ENCODE measurements at places on chromosomes 12 and 14.

GRCh38 chr12:94768398-94769046 lies 118.2 kb upstream of the TMCC3 start:
- DNase-seq, result no peak

- no peak for DNase-seq
Observed at GRCh38 chr12:65093606-65094005, 27.5 kb downstream of the WIF1 start.

DNA sequence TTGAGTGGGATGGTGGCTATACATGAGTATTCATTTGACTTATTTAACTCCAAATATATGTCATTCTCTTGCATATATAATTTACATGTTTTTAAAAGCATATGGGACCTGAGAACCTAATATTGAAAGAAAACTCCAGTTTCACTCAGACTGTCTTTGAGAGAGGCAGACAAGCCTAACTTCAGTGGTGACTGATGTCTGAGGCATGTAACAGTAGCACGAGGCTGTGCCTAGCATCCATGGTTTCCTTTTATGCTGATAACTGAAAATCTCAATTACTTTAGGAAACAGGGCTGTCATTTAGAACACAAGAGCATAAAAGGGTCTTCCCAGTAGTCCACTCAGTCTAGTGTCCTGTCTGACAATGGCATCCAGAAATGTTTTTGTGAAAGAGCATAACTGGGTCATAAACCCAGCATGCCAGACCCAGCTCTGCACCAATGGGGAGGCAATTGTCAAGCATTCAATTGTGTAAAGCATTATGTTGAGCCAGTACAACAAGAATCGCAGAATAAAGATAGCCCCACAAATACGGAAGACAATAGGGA lies 24.3 kb downstream of the MAPK1IP1L start:
- no peak for DNase-seq

DNA sequence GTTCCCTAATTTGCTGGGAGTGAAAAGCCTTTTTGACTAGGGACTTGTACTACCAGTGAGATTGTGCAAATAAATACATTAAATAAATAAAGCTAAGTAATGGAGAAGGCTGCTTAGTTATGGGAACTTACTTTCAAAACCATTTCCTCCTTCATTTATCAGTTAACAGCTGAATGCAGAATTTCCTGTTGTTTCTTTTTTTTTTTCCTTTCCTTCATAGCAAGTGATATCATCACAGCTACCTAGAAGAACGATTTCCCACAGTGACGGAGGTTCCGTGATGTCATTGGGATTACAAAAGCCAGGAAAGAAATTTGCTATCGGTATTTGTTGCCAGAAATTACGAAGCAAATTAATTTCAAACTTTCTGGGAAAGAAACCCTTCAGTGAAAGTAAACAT lies 42.1 kb upstream of the SOCS2 start:
- no peak for DNase-seq

DNA sequence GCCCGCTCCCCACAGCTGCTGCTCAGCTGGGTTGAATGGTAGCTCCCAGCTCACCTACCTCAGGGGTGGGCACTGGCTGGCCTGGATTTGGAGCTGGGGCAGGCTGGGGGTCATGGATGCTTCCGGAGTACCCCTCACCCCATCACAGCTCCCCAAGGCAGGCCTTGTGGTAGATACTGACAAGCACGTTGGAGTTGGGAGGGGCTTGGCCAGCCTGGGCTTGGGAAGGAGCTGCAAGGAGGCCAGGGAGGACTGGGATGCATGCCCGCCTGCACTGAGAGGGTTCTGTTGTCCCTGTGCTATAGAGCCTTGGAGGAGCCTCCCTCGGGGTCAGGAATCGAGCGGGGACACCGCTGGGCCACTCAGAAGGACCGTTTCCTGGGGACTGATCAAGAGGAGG lies 14.2 kb downstream of the TMEM63C start:
- no peak for DNase-seq

- DNase-seq, result no peak
Observed at GRCh38 chr12:93111773-93112172, 182.7 kb upstream of the EEA1 start.

DNA sequence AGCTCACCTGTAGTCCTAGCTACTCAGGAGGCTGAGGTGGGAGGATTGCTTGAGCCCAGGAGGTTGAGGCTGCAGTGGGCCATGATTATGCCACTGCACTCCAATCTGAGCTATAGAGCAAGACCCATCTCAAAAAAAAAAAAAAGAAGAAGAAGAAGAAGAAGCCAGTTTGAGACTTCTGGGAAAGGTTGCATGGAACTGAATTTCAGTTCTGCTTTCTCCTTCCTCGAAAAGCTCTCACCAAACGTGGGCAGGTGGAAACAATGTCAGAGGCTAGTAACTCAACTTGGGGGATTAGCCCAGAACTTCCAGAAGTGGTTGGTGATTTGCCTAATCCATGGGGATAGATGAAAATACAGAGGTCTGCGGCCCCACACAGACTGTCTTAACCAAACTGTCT lies 18.7 kb downstream of the FLVCR2 start:
- no peak for DNase-seq

DNA sequence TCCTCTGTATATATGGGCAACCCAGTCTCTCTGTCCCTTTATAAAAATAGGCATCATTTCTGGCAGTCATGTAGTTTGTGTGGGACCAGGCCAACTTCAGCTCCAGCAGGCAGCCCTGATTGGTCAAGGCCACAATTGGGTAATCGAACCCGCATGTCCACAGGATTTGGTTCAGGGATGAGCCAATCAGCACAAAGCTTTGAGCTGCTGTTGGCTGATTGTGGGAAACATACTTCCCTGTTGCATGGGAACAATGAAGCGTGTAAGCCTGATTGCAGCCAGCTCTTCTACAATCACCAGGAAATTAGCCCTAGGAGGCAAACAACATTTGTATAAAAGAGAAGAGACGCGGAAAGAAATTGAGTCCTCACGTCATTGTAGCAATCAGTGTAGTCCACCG lies 328.6 kb downstream of the PCNX1 start:
- no peak for DNase-seq

- no peak for DNase-seq
Observed at GRCh38 chr14:98962118-98962517, 309.9 kb downstream of the BCL11B start.

DNA sequence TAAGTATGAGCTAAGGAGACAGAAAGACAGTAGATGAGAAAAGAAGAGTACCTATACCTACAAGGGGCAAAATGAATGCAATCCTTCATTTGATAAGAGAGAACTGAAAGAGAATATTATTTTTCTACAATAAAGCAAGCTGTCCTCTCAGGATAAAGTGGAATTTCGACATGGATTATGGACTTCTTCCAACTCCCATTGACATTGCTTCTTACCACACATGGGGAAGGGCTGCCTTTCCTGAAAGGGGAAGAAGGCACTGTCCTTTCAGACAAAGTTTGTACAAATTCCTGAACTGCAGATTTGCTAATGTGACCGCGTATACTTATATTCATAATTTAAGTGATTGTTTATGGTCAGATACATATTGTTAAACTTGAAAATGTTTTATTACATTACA lies 4.3 kb upstream of the HEBP1 start:
- no peak for DNase-seq

GRCh38 chr12:9112076-9112853 lies 3.5 kb downstream of the A2M start:
- DNase-seq, result no peak

DNA sequence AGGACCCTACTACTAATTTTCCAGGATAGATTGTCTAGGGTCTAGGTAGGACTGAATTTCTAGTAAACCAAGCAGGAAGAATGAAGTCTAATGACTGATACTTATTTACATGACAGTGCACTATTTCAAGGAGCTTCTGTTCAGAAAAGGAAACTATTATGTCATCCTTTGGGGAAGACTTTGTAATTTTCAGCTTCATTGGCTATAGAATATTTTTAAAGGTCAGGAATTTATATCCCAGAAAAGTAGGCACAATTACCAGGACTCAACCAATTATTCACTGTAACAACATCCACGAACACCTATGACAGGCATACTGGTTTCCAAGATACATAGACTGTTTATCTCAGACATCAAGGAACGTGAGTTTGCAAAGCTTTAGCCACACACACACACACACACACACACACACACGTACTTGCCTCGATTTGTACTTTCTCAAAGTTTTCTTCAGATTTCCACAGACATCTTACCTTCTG lies 23.2 kb downstream of the OR6S1 start:
- DNase-seq, result no peak

GRCh38 chr12:120825337-120825736 lies 78.8 kb downstream of the SPPL3 start:
- no peak for DNase-seq

GRCh38 chr12:74051848-74052247 lies 485.8 kb upstream of the ATXN7L3B start:
- no peak for DNase-seq

GRCh38 chr12:115375186-115375991 lies 691.4 kb upstream of the TBX3 start:
- DNase-seq, result peak; percentile 43

GRCh38 chr14:100147691-100148464 lies 11.6 kb downstream of the DEGS2 start:
- DNase-seq, result no peak

- no peak for DNase-seq
Observed at GRCh38 chr12:19744705-19745218, 305.5 kb downstream of the AEBP2 start.

GRCh38 chr14:54637270-54638134 lies 70.6 kb downstream of the SAMD4A start:
- DNase-seq, result no peak

DNA sequence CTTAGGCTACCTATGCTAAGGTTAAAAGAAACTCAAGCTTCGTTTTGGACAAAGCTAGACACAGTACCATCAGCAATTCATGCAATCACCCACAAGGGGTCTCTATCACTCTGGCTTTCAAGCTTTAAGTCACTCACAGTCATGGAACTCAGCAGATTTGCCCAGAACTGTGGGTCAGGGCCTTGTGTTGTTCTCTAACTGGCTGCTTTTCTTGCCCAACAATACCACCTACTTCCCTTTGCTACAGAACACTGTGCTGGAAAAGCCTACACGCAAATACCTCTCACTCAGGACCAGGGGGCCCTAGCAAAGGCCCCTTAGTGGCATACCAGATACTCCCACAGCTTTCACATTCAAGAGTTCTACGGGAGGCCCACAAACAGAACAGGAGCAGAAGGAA lies 9.1 kb downstream of the NEMP1 start:
- DNase-seq, result peak; percentile 54

DNA sequence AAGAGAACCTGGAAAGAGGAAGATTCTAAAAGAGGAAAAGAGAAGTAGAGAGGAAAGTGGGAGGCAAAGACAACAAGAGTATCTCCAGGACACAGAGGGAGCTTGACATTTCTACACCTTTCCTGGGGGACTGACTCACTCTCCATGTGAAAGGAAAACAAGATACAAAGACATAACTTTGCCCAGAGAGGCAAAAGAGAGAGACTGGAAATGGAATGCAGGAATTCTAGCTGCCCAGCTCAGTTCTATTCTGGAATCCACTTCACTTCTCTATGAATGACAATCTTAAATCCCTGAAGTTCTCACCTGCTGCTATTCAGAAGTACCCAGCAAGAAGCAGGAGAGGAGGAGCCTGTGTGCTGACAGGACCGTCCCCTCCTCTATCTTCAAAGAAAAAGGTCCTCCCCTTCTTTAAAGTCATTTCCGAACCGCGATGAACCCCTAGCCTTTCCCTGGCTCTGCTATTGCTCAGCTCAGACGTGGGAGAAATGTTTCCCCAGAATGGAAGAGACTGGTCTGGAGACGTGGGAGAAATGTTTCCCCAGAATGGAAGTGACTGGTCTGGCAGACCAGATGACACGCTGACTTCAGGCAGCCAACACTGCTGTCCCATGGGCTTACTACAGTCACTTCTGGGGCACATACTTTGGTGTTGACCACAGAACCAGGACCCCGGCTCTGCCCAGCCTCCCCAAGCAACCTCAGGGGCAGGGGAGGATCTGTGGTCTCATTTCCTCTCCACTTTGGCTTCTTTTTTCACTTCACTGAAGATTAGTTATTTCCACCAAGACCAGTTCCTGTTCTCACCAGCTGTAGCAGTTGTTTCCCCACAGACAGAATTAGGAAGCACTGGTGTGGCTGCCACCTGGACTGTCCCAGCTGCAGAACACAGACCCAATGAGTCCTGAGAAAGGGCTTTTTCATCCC lies 8.3 kb downstream of the FMNL3 start:
- peak; percentile 68 for DNase-seq

DNA sequence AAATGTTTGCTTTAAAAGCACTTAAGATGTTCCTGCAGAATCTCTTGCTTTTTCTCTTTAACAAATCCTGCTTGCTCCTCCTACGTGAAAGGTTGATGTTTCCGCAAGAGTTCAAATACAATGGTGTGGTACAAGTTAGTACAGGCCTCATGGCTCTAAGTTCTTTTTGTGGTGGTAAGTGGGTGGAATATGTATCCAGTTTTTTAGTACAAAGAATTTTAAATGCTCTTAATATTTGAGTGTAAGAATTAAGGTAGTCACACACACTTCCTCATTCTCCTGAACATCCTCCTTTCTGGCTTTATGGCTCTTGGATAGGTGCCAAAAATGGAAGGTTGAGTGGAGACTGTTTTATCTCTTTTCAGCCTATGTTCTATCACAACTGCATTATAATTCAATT lies 1.8 kb downstream of the OTOGL start:
- no peak for DNase-seq

DNA sequence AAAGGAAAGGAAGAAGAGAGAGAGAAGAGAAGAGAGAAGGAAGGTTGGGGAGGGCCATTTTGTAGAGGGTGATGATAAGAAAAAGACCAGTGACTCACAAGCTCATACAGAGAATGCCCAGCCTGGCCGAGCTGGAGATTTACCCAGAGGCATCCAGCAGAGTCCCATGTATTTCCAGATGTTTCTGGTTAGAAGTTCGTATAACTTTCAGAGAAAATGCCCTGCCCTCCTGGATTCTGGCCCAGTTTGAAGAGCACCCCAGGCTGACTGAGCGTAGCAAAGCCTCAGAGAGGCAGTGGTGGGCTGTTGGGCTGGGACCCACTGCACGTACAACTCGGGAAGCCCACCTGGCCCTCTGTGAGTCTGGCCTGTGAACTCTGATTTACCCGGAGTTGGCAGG lies 221.8 kb downstream of the SLC41A2 start:
- peak; percentile 50 for DNase-seq

DNA sequence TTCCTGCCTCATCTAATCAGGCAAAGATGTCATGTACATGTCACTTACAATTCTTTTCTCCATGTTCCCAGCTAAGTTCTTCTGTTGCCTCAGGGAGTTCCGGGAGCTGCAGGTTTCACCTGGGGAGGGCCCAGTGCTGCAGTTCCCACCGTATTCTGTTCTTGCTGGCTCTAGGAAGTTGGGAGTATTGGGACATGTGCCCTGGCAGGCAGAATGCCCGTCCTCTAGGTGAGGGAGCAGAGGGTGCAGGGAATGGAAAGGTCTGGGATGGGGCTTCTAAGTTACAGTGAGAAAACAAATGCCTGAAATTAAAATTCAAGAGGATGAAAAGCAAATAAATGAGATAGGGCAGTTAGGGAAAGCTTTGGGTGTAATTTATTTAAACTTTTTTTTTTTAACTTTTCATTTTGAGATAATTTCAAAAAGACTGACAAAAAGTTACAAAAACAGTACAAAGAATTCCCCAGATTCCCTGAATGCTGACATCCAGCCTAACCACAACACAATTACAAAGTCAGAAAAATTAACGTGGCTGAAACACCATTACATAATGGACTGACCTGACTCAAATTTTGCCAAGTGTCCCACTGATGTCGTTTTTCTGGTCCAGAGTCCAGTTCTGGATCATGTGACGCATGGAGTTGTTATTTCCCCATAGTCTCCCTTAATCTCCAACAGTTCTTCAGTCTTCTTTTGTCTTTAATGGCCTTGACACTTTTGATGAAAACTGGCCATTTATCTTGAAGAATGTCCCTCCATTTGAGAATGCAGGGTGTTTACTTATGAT lies 187.2 kb upstream of the MYL2 start:
- no peak for DNase-seq

All from hepatic stellate cell (primary cell).